ENCODE measurements at places on chromosomes 1 and 21.

DNA sequence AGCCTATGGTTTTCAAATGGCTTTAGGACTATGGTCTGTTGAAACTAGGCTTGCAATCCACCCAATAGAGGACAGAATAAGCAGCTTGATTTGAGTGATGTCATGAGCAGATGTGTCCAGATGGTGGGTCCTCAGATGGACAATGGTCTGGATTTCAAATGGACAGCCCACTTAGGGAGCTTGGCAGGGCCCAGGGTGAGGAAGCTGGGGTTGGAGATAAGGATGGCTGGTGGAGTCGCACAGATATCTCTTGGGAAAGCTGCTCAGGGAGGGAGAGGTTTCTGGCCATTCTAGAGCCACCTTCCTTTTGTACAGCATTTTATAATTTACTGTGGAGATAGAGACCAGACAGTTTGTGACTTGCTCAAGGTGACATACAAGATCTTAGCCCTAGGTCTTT, 55.0 kb downstream of the NFASC start:
- no peak for DNase-seq

GRCh38 chr1:211420845-211421454, 71.0 kb downstream of the RD3 start:
- DNase-seq = no peak

- DNase-seq = no peak
These were observed 495.6 kb upstream of the C1orf87 start for GRCh38 chr1:60569189-60569588.

GRCh38 chr1:67897270-67897949, 64.1 kb upstream of the GNG12 start:
- no peak for DNase-seq

- no peak for DNase-seq
These were observed 86.7 kb upstream of the ZRANB2 start for GRCh38 chr1:71167505-71167904.

DNA sequence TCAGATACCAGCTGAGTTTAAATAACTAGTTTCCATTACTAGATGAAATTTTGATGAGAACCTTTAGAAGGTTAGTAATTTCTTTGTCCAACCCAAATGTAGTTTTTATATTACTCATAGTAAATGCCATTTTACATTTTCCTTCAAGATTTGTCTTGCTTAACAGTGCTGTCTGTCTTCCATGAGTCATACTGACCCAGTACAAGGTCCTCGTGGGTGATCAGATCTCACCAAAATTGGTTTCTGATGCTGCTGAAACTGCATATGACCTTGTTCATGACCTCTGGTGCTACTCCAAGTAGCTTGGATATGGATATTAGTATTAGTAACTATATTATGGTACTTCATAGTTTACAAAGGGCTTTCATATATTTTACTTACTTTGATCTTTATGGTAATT, 207.1 kb downstream of the RYR2 start:
- no peak for DNase-seq

DNA sequence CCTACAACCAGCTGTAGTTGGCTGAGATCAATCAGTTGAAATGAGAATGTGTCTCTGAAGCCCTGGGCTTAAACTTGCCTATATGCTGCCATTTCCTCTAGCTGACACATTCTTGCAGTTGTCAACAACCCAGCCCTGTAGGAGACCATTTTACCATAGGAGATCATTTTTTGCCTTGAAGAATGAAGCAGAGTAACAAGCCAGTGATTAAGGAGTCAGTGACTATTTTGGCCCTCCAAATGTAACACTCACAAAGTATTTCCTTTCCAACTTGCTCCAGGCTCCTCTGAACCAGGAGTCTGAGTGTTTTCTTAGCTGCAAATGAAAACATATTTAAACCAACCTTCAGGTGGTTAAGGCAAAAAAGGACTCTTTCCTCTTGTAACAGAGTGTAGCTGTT, 183.5 kb downstream of the ZZZ3 start:
- DNase-seq = no peak

DNA sequence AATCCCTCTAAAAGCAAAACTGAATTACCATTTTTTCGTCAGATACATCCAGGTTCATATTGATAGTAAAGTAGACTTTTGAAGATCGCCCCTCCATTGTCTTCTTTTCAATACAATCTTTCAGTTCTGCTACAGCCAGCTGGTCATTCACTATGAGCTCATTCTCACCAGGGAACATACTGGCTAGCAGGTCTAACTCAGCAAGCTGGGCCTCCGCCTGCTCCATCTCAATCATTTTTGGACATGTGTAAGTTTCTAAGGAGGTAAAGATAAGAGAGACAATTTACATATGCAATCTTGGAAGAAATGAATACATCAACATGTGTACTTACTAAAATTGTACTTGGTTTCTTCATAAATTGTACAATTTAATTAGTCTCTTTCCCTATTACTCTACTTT, 10.8 kb downstream of the RWDD2B start:
- no peak for DNase-seq

Data from stimulated activated CD8-positive, alpha-beta memory T cell treated with anti-CD3 and anti-CD28 coated beads, Interleukin-7, amount 100 ng/mL, for 4 hours (primary cell).